CD4-positive, alpha-beta T cell treated with Interleukin-12 subunit alpha and Interleukin-12 subunit beta, for 1 hour (primary cell): ENCODE measurements at places on chromosomes 3 and 15.

- peak; percentile 87 for DNase-seq
These were observed 144.2 kb downstream of the ANO10 start for GRCh38 chr3:43477600-43477999.

- DNase-seq = no peak
These were observed 239.7 kb upstream of the ROBO1 start for GRCh38 chr3:80007522-80007921.

- DNase-seq = peak; percentile 28
These were observed 8.1 kb downstream of the PGBD4 start for GRCh38 chr15:34109797-34110663.

GRCh38 chr3:107216711-107217110, 160.5 kb upstream of the CCDC54 start:
- no peak for DNase-seq

DNA sequence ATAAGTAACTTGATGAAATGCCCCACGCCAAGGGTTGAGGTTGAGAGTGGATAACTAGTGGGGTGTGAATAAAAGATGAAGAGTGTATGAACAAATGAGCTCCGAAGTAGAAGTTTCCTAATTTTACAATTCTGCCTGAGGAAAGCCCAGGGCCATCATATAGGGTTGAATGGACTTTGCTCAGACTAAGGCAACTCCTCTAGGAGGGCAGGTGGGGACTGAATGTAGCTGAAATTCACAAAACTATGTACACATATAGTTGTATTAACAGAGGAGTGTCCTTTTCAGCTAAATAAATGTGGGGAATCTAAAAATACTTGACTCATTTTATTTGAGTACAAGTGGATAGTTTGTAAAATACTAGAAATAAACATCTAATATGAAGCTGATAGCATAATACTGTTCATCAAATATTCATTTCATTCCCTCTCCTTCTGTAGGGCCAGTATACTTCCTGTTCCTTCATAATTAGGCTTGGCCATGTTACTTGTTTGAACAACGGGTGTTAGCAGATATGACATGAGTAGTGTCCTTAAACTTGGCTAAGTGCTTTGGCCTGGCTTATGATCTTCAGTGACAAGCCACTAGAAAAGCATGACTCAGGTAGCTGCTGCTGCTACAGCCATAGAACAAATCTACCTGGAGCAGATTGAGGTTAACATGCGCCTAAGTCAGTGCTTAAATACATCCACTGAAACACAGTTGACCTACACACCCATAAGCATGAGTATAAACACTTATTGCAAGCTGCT, 26.5 kb downstream of the PLSCR1 start:
- DNase-seq = no peak

- DNase-seq = no peak
These were observed 55.1 kb upstream of the TRA2B start for GRCh38 chr3:185992831-185993374.

DNA sequence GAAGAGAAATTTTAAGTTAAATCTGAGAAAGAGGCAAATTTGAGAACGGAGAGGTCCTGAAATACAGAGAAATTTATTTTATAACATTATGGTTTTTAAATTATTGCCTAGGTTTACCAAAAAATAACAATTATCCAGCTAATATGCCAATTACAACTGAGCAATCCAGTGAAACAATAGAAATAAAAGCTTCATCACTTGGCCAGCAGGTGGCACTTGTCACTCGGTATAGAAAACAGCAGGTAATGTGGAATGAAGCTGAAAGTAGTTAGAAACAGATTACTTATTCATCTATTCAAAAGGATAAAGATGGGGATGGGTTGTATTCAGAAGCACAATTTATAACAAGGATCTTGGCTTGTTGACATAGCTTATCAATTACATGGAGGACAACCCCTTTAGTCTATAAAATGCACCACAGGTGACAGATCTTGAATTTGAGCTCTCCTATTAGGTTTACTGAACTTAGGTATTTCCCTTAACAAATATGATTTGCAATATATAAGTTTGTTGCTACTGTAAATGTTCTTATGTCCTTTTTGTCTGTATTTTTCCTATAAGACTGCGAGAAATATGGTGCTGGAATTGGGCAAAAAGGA, 70.1 kb upstream of the GUCA1C start:
- DNase-seq = peak; percentile 37

GRCh38 chr3:33467786-33468185, 27.6 kb upstream of the UBP1 start:
- DNase-seq = no peak

GRCh38 chr3:126126286-126126685, 42.4 kb upstream of the SLC41A3 start:
- DNase-seq = no peak

DNA sequence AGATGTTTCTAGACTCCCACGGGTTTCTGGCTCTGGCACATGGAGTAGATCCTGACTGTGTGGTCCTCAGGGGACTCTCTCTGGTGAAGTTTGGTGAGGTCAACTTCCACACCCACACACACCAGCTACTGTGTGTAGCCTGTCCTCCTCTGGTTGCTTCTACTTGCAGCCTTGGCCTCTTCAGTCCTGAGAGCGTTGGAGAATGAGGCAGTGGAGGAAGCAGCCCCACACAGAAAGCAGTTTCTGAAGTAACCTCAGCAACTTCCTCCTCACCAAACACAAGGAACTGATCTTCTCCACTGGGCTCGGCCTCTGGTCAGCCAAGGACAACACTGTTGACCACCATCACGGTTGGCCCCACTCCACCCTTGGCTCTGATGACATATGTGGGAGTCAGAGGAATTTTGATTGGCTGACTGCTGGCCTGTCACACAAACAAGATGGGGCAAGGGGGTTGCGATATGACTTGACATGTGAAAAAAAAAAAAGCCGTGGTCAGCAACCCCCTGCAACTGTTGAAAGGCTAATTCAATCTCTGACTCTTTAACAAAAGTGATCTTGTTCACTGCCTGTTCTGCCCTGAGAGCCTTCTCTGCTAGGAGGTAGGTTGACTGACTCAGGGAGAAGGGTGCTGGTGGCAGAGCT, 19.6 kb downstream of the CD86 start:
- DNase-seq = peak; percentile 17

DNA sequence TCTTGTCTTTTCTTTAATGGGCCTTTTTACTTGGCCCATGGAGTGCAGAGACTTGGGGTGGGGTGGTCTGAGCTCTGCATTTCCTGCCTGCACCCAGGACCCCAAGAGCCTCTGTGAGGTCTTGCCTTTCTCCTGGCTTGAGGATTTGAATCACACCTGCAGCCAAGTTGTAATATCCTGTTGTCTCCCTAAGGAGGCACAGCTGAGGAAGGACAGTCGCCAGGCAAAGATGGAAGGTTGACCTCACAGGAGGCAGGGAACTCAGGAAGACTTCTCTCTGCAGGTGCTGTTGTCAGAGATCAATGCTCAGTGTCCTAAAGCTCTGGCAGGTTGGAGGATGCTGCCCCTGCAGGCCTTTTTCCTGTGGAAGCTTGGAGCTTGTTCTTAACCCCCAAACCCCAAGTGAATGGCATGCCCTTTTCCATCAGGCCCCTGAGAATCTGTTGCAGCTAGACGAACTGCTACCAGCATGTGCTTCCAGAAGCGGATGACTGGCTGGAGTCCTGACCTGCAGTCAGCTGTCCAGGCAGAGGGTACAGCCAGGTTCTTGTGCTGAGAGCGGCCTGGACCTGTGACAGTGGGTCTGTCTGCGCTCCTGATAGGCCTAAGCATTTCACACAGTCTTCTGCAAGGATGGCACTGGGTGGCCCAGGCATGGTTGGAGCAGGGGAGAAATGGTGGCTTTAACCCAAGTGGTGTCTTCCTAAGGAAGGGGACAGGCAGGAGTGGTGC, 120.0 kb downstream of the EEFSEC start:
- no peak for DNase-seq

- no peak for DNase-seq
These were observed 1.2 kb upstream of the IP6K1 start for GRCh38 chr3:49787536-49787935.

GRCh38 chr3:44226573-44226972, 15.1 kb upstream of the TOPAZ1 start:
- no peak for DNase-seq

- no peak for DNase-seq
These were observed 17.2 kb downstream of the GPD1L start for GRCh38 chr3:32123620-32124019.

DNA sequence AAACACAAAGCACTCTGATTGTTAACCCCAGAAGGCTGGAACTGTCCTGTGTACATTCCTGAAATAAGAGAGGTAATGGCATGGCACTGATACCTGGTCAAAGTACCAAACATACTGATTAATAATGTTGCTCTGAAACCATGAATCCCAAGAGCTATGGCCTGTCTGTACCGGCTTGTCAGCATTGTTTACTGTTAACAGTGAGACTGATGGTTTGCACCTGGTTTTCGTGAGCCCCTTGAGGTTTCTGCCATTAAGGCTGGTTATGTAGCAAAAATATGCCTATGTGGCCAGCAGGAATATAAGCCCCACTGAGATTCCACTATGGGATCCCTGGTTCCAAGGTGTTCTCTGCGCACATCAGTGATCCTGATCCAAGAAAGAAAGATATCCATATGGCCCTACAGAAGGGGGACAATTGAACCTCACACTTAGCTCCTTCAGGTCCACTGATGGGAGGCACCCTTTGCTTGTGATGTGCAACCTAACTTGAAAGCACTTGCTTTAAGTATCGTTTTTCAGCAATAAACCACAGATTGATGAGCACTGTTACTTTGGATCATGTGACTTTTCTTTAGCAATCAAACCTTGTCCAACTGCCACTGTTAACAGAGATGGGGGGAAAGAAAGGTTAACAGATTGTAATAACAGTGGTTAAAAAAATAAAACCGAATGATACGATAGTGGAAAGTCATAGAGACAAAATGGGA, 65.2 kb downstream of the TBL1XR1 start:
- DNase-seq = no peak

DNA sequence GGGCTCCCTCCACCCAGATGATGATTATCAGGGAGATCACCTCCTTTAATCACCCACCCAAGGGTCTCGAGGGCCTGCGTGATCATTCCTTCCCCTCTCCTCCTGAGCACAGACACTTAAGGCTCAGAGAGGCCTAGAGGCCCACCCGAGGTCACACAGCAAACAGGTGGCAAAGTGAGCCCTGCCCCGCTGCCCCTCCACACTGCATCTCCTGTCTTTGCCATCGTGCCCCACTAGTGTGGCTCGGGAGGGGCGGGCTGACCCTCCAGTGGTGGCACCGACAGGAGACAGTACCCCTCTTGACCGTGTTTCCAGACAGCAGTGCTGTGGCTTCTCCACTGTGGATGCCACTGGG, 4.9 kb upstream of the PLXND1 start:
- no peak for DNase-seq

- DNase-seq = no peak
These were observed 65.3 kb upstream of the GATM start for GRCh38 chr15:45443645-45444044.

- no peak for DNase-seq
These were observed 26.1 kb downstream of the LSM3 start for GRCh38 chr3:14204515-14205284.

GRCh38 chr3:52723935-52724334, 18.0 kb downstream of the SPCS1 start:
- no peak for DNase-seq

- no peak for DNase-seq
These were observed 174.9 kb downstream of the TNIK start for GRCh38 chr3:171285287-171285686.

- DNase-seq = no peak
These were observed 16.5 kb downstream of the SEMA7A start for GRCh38 chr15:74417225-74417624.
